ENCODE measurements at places on chromosomes 12 and 14.

GRCh38 chr14:103563844-103564505 is 1.2 kb downstream of the COA8 start:
- DNase-seq = no peak

DNA sequence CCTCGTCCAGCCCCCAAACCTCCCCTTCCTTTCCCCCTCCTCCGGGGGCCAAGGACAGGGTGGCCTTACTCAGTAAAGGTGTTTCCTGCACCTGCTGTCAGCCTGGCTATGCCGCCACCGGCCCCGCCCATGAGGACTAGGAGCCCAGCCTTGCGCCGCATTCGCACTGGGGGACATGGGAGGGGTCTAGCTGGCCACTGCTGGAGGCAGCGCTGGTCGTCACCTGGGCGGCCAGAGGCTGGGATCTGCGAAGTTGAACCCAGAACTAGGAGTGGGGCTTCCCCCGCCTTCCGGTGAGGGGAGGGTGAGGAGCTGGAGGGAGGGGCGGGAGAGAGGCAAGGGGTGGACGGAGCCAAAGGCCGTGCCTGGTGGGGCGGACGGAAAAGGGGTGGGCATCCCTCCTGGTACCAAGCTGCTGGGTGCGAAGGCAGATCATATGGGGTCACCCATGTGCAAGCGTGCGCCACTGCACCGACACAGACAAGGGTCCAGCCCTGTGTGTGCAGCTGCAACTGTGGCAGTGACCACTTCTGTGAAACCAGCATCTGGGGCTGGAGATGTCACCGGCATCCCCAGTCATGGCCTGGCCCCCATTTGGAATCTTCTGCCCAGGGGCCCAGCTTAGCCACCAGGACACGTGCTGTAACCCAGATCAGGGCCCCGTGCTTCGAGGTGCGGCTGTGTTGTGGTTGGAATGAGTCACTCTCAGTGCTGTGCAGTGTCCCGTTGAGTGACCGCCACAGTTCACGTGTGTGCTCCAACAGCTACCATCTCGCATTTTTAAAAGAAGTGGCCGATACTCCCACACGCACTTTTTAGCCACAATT is 8.5 kb downstream of the AMN start:
- DNase-seq = no peak

DNA sequence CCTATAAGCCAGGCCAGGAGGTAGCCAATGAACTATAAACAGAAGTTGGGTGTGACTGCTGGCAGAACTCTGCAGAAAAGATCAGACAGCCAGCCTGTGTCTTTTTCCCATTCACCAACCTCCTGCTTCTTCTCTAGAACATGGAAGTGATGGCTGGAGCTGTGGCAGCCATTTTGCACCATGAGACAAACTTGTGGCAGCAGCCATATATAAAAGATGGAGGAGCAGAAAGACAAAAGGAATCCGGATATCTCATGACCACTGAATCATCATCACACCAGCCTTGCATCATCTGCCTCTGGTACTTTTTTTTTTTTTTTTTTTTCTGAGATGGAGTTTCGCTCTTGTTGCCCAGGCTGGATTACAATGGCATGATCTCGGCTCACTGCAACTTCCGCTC is 8.7 kb downstream of the BEGAIN start:
- no peak for DNase-seq

GRCh38 chr14:63287666-63288483 is 30.9 kb downstream of the GPHB5 start:
- no peak for DNase-seq

- DNase-seq = no peak
These were observed 103.5 kb downstream of the METTL25 start for GRCh38 chr12:82461836-82462235.

DNA sequence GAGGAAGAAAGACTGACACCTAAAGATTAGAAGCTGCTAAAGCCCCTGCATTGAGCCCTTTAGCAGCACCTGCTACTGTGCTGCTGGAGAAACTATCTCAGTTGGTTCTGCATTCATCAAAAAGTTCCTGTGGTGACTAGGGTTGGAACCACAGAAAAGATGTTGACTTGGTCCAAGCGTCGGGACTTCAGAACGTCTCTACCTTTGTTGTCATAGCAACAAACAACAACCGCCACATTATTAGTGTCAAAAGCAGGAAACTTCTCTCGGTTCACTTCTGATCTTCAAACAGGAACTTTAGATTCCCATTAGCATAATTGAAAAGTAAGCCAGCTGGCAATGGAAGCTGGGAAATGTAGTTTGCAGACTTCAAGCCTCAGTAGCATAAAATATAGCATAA is 368.0 kb downstream of the SEC23A start:
- DNase-seq = no peak

DNA sequence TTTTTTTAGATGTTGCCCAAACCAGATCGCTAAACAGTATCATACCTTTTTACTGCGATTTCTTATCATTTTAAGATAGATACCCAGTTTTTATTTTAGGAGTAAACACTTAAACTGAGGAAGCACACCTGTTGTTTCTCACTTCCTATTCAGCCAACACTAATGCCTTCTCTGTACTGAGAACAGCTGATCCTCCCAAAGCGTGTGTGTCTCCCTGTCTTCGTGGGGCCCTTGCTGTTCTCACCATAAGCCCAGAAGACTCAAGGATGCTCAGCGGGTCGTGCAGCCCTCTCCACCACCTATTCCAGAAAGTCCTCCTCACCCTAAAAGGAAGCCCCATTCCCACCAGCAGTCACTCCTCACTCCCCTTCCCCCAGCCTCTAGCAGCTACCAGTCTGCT is 14.8 kb downstream of the PPP2R5C start:
- DNase-seq = no peak

GRCh38 chr14:46352844-46353243 is 298.7 kb downstream of the RPL10L start:
- DNase-seq = no peak

- DNase-seq = no peak
These were observed 40.9 kb downstream of the BEST3 start for GRCh38 chr12:69658203-69658602.

DNA sequence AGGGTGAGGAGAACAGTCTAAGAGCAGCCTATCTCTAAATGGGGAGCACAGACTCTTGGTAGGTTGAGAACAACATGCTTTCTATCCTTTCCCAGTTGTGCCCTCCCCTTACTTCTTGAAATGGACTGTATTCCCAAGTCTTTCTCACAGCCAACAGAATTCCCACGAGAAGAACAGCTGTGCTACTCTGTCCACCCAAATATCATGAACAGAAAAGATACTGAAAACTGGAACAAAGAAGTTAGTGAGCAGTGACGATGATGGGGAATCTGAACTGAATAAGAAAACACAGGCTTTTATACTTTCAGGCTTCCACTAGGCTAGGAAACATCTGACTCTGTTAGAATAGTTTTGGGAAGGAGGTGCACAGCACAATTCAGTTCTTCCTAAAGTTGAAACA is 3.4 kb downstream of the NACA start:
- no peak for DNase-seq

DNA sequence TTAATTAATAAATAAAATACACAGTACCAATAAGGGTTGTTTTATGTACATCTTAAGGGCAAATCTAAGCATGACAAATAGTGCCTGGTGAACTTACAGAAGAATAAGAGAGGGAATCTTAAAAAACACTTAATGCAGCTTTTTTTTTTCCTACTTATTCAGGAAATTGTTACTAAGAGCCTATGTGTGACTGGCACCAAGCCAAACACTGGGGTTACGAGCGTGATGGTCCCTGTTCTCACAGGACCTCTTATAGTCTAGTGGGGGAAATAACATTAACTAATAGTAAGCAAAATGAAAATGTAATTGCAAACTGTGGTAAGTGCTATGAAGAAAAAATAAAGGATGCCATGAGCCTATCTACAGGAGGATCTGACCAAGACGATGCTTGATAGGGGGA is 53.6 kb downstream of the RTN1 start:
- DNase-seq = no peak

GRCh38 chr14:81655423-81656314 is 122.0 kb upstream of the SEL1L start:
- no peak for DNase-seq

- DNase-seq = no peak
These were observed 45.1 kb downstream of the TMX1 start for GRCh38 chr14:51285120-51285519.

- DNase-seq = no peak
These were observed 484 bp downstream of the RIC8B start for GRCh38 chr12:106774808-106775524.

- DNase-seq = no peak
These were observed 82.6 kb upstream of the USP44 start for GRCh38 chr12:95633732-95634465.

DNA sequence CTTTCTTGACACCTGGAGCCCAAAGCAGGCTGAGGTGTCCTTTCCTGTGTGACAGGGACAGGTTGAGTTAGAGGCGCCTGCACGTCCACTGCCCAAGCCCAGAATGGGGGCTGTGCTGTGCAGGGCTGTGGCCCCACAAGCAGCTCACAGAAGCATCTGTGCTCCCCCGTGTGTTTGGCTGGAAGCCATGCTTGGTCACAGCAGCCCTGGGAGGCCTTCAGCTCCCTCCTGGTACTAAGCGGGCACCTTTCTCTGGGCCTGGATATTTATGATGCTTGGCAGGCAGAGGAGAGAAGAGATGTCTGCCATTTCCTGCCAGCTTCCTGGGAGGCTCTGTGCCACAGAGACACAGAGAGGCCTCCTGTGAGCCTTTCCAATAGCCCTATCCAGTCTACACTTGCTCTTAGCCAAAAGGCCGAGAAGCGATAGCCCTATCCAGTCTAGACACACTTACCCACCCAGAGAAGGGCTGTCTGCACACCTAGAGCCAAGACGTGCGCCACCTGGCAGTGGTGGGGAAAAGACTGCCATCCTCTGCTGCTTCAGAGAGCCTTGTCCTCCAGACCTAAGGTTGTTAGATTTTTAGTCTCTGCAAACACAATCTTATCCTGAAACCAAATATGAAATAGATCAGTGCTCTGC is 117.4 kb downstream of the GCH1 start:
- no peak for DNase-seq

GRCh38 chr12:44248436-44248835 is 412.6 kb downstream of the TMEM117 start:
- DNase-seq = no peak

DNA sequence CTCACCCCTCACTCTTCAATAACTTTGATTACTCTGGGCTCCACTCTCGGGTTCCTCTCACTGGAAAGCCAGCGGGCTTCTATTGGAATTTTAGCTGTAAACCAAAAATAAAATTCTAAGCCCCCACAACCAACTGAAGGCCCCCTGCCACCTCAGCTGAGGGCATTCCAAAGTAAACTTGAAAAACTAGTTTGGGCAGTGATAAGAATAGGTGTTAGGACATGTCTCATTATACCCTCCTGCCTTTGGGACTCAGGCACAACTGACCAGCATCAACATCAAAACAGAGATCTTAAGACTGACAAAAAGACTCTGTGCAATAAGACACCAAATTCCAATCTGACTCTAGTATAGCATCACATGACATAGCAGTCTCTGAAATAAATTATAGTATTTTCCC is 11.9 kb upstream of the TSPAN9 start:
- DNase-seq = no peak

- no peak for DNase-seq
These were observed 719 bp downstream of the KRT80 start for GRCh38 chr12:52190860-52191729.

DNA sequence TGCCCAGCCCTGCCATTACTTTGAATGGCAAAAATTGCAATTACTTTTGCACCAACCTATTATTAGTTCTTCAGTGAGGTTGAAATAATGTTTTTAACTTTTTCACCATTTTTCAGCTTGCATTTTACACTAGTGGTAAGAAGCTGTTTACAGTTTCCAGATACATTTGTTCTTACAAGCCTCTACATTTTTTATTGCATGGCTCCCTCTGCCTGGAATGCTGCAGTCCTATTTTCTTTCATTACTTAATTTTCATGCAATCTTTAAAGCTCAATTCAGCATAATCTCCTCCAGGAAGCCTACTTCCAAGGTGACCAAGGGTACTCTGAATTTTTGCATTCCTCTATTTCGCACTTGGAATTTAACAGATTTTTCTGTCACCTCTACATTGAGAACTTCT is 33.4 kb downstream of the CCER1 start:
- no peak for DNase-seq

DNA sequence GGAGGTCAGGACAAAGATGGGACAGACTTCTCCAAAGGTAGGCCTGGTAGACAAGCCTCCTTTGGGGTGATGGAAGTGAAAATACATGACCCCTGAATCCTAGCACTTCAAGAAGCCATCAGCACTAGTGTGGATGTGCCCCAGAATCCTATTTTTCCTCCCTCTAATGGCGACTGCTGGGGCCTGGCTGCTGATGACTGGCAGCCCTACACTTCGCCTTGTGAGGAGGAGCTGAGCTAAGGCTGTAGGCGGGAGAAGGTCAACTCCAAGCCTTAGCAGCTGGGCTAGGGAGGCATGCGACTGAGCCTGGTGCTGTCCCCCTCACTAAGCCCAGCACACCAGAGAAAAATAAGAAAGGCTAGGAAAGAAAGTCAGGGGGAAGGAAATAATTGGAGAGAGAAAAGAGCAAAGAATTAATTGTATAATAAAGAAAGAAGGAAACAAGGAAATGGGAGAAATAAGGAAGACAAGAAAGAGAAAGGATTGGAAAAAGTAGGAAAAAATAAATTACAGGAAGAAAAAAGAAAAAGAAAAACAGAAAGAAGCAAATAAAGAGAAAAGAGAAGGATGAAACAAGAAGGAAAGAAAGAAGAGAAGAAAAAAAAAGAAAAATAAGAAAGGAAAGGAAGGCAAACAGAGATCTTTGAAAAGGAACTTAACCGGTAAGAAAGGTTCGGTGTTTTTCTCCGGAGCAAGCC is 4.7 kb upstream of the HOXC10 start:
- DNase-seq = no peak

- DNase-seq = no peak
These were observed 22.1 kb downstream of the IL26 start for GRCh38 chr12:68203460-68203875.

GRCh38 chr12:113286712-113287111 is 48.2 kb downstream of the SLC8B1 start:
- no peak for DNase-seq

GRCh38 chr14:93943052-93943451 is 15.9 kb downstream of the FAM181A start:
- DNase-seq = no peak

DNA sequence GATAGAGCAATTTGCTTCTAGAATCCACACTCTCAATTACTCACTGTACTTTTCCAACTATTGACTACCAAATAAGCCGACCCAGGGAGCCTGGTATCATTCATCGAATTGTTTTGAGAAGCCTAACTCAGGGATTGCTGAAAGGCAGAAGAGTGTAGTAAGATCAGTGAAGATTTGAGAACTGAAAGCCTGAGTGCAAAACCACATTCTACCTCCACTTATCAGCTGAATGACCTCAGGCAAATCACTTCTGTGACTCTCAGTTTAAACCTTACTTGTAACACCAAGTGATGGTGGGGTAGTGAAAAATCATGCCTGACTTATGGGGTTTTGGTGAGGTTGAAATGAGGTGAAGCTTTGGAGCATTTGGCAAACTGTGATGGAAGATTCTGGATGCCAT is 126.1 kb upstream of the MAX start:
- no peak for DNase-seq
